ENCODE measurements at places on chromosomes 7 and 10.

- DNase-seq: no peak
These were observed 90.0 kb downstream of the CHCHD3 start for GRCh38 chr7:132991615-132992587.

DNA sequence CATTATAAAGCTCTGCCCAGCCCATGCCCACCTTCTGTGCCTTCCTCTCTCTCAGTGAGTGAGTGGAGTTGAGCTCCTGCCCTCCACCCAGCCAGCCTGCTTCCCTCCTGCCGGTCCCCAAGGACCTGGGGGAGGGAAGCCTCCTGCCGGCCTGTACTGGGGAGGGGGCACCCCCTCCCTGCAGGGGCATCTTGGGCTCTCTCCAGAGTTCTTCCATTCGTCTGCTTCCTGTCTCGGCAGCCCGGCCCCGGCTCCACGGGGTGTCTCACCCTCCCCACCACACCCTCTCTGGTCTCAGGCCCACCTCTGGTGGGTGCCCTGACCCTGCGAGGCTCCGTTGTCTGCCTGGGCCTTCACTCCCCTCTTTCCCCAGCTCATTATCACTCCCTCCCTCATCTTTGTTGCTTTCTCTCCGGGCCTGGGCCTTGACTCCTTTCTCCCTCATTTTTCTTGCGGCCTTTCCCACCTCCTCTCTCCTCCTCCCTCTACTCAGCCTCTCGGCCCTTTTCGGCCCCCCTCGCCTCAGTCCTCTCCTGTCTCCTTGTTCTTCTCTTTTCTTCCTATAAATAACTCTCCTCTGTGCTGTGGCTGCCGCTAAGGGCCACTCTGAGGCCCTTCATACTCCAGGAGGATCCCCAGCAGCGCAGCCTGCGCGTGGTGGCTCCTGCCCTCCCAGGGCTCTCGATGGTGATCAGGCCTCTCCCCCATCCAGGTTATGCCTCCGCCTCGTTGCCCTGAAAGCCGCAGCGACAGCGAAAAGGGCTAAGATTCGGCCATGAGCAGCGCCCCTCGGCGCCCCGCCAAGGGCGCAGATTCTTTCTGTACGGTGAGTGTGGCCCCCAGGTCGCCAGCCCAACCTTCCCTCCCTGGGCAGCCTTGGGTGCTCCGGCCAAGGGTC, 2.1 kb downstream of the SLC4A2 start:
- no peak for DNase-seq

DNA sequence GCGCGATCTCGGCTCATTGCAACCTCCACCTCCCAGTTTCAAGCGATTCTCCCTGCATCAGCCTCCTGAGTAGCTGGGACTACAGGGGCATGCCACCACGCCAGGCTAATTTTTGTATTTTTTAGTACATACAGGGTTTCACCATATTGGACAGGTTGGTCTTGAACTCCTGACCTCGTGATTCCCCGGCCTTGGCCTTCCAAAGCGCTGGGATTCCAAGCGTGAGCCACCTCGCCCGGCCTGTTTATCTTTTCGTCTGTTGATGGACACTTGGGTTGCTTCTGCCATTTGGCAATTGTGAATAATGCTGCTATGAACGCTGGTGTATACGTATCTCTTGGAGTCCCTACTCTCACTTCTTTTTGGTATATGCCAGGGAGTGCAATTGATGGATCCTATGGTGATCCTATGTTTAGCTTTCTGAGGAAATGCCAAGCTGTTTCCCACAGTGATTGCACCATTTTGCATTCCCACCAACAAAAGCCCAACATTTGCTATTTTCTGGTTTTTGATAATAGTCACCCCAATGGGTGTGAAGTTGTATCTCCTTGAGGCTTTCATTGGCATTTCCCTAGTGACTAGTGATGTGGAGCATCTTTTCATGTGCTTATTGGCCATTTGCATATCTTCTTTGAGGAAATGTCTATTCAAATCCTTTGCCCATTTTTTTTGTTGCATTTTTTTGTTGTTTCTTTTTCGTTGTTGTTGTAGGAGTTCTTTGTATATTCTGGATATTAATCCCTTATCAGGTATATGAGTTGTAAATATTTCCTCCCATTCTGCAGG, 3.5 kb downstream of the ANTXRL start:
- no peak for DNase-seq

DNA sequence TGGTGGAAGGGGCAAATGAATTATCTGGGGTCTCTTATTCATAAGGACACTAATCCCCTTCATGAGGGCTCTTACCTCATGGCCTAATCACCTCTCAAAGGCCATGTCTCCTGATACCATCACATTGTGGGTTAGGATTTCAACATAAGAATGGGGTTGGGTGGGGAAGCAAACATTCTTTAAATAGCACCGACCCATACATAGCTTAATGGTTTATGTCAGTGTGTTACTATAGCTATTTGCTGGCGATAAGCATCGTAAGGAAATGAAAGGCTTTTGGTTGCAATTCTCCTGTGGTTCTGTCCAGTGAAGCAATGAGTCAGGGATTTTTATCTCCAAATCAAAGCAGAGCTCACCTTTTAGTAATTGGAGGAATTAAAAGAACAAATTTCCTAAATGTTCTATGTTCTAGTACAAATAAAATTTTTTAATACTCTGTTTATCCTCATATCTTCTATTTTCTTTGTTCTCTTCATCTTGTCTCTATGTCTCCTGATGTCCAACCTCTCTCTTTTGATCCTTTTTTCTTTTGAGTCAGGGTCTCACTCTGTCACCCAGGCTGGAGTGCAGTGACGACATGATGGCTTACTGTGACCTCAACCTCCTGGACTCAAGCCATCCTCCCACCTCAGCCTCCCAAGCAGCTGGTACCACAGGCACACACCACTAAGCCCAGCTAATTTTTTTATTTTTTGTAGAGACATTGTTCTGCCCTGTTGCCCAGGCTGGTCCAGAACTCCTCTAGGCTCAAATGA, 57.0 kb upstream of the GLCCI1 start:
- DNase-seq: no peak

DNA sequence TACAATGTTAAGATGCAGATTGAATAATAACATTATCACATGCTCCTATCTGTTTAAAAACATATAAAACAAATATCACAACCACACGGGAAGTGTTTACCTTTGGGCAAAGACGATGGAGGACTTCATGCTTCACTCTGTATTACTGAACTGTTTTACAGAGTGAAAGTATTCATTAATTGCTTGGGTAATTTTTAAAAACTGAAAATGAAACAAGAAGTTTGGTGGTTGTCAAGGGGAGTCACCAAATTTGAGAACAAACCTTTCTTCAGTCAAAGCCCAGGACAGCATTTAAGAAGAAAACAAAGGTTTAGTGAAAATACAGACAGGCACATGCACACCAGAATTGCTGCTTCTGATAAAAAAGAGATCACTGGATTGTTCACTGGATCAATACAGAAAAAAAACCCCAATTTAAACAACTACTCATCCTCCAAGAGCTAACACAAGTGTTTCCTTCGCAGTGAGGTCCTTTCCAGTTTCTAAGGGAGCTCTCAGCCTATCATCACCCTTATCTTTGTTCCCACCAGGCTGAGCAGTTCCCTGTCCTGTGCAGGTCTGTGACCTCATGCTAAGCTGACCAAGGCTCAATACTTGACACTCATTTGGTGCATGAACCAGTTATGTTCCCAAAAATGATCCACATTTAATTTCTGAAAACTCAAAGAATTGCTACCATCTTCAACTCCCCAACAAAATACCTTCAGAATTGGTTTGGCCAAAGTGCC, 8.8 kb downstream of the PARP12 start:
- no peak for DNase-seq

DNA sequence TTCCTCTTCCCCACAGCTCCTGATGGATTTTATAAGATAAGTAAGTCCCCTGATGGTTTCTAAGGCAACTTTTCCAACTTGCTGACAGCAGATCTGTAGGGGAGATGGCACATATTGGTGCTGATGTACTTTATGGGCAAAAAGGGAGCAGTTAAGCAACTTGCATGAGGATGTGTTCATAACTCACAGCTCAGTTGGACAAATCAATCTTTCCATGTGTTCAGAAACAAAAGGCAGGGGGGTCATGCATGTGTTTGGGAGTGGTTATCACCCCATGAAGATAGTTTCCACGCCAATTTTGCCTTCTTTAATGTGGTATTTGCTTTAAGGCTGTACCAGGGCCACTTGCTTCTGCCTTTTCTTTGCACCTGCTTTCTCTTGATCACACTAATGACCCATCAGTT, 6.1 kb downstream of the RBM20 start:
- no peak for DNase-seq

DNA sequence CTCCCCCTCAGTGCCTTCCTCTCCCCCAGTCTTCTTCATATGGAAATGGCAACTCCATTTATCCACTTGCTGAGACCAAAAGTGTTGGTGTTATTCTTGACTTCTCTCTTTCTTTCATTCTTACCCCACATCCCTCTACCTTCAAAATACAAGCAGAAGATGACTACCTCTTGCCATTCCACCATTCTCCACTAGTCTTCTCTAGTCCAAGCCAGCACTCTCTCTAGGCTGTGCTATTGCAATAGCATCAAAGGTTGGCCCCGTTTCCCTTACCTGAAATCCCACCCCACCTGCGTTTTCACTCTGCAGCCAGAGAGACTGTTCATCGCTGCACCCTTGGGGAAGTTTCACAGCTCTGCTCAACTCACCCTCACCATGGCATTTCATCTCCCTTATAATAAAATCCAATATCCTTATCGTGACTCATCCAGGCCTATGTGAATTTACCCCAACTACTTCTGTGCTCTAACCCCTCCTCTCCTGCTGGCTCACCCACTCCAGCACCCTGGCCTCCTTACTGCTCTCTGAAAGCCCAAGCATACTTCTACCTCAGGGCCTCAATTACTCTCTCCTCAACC, 109.1 kb downstream of the LSM5 start:
- DNase-seq: no peak

DNA sequence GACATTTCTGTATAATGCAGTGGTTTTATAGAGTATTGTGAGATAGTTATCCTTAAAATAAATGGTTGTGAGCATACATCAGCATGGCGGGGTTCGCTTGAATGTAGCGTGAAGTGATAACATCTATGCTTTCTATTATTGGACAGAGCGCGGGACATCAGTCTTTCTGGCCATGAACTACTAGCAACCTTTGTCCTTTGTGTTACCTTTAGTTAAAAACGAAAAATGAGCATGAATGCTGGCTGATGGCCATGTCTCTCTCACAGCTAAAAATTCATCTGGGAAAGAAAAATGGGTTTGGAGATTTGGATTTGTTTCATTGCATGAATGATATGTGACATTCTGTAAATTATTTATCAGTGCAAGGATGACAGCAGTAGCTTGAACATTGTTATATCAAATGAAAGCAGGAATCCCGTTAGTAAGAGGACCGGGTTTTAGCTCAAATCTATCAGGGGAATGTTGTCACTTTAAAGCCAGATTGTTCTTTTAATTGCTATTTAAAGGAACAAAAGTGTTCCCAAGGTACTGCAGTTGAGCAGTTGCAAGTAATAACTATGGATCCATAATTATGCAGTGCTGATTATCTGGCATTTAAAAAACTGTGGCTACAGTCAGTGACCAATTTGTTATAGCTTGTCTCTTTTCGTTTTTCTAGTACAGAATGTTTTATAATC, 131.0 kb downstream of the KAT6B start:
- DNase-seq: no peak

GRCh38 chr10:9222917-9223316, 1168.4 kb downstream of the GATA3 start:
- DNase-seq: no peak
